ENCODE measurements at places on chromosomes 2 and 18.

GRCh38 chr2:214593727-214594126 is 182.9 kb downstream of the VWC2L start:
- no peak for DNase-seq

DNA sequence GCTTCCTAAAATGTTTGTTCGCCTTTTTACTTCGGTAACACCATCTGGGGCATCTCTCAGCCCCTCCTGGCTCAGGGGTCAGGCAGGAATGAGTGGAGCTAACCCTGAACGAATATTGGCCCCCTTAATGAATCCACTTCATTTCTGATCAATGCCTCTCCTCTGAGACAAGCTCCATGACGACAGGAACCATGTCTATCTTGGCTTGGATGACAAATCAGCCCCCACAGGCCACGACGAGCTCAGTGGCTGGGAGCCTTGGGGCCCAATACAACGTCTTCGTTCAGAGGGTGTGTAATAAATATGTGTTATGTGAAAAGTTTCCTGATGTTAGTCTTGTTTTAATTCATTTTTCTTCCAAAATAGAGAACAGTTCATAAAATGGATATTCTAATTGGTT is 133.0 kb downstream of the COL6A3 start:
- no peak for DNase-seq

GRCh38 chr18:23239885-23240608 is 104.8 kb downstream of the CABLES1 start:
- DNase-seq: no peak

GRCh38 chr2:5394223-5394622 is 298.0 kb upstream of the SOX11 start:
- DNase-seq: no peak

- no peak for DNase-seq
Measured at GRCh38 chr2:231093933-231094332, 30.9 kb downstream of the HTR2B start.

GRCh38 chr2:178886006-178886405 is 78.8 kb upstream of the TTN start:
- DNase-seq: no peak

- DNase-seq: no peak
Measured at GRCh38 chr2:30224151-30224550, 7.2 kb upstream of the LBH start.

GRCh38 chr2:132566379-132566778 is 103.6 kb downstream of the LYPD1 start:
- DNase-seq: no peak

- no peak for DNase-seq
Measured at GRCh38 chr18:51137026-51137729, 60.3 kb downstream of the MEX3C start.

DNA sequence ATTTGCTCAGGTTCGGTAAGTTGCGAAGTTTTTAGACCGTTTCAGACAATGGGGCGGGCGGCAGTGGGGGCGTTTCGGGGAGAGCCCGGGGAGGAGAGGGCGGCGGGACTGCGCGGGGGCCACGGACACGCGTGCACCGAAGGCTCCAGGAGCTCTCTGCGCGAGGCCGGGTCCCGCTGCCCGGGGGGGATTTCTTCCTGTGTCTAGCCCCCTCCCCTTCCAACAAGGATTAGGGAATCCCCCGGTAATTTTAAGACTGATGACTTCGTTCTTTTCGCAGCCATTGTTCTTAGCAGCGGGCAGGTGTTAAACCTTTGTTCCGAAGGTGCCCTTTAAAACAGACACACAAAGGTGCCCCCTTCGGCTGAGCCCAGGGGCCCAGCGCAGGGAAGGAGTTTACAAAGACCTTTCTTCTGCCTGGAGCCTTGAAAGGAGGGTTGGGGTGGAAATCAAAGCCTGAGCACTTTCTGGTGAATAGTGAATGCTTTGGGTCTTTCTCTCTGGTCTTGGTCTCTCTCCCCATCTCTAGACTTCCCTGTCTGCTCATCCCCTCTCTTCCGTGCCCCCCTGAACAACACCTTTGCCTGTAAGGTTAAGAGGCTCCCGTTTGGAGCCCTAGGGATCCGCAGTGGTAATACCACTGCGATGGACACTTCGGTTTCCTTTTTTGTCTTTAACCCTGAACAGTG is 2.1 kb downstream of the TRIB2 start:
- DNase-seq: peak; percentile 46

DNA sequence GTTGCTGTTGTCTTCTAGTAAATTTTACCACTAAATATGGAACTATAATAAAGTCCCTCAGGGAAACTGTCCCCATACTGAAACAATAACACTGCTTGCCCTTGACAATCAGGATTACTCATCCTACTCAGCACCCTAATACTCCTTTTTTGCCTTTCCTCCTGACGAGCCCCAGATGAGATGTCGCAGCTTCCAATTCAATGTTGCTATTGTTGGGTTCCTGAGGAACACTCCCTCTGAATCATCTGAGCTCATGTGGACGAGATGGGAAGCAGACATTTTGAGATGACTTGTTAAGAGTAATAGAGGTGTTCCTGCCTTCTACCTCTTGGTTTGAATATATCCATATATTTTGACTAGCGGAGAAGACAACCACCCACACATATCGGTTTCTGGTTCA is 187.8 kb upstream of the FAM98A start:
- no peak for DNase-seq

- no peak for DNase-seq
Measured at GRCh38 chr18:35511833-35512232, 14.1 kb upstream of the INO80C start.

DNA sequence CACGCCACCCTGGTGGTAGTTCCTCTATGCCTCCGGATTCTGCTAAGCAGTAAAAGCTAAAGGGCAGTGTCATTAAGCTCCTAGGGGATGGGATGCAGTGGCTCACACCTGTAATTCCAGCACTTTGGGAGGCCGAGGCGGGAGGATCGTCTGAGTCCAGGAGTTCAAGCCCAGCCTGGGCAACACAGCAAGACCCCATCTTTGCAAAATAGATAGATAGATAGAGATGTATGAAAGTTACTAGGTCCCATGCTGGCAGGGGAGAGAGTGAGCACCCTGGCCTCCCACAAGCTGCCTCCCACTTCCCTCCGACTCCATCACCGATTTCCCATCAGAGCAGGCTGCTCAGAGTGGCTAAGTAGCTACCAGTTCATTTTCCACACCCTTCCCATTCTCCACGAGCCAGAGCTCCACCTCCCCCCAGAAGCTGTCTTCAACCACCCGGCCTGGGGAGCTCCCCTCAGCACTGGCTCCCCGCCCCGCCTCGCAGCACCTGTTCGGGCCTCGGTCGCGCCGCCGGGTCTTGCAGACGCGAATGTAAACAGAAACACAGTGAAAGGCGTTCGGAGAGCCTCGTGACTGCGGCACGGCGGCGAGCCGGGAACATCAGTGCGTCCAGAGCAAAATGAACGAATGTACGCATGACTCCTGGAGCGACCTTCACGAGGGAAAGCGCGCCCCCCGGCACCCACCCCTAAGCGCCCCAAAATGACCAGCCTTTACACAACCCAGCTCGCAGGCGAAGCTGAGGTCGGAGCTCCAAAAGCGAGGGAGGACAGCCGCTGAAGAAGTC is 598 bp upstream of the CEP68 start:
- DNase-seq: no peak

DNA sequence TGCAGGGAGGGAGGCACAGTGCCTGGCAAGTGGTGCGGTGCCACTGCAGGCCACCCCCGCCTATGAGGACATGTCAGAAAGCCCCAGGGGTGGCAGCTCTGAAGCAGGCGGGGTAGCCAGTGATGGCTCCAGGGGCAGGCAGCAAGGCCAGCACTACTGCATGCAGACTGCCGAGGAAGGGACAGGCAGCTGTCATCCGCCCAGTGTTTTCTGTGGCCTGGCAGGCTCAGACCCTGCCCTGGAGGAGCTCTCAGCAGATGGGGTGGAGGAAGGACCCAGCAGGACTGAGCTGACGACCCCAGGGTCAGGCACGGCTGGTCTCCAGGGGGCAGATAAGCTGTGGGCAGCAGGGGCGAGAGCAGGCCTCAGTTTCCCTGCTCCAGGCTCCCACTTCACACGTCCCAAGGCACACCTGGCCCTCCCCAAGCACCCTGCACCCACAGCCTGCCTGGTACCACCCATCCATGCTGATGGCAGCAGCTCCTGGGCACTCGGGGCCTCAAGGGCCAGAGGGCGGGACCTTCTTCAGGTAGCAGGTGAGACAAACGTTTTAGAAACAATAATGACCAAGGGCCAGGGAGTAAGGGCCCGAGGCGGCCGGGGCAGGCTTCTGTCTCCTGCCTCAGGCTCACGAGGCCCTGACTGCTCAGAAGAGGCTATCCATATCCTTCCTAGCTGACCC is 48.5 kb downstream of the HS6ST1 start:
- no peak for DNase-seq

DNA sequence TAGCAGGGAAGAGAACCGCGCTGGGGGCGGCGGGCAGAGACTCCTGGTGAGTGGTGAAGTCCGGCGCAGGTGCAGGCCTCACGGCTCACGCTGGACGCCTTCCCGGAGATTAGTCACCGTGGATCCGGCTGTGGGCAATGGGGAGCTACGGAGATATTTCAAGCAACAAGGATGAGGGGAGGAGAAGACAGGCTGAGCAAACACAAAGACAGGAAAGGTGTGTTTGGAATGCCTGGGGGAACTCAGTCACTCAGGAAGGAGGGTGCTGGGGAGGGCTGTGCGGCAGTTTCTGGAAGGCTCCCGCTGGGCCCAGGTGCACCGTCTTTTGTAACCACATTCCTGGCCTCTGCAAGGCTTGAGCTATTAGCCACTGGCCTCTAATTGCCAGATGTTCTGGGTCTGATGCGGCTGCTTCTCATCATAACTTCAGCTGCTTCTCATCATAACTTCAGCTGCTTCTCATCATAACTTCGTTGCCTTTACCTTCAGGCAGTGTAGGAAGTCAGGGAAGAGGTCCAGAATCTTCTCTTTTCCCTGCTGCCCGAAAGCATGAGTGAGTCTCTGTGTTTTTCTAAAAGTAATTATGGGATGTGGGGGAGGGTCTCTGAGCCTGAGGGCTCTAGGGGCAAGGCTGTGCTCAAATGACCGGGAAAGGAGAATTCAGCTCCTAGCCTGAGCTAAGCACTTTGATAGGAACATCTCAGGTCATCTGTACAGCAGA is 118.9 kb downstream of the PXDN start:
- DNase-seq: no peak

DNA sequence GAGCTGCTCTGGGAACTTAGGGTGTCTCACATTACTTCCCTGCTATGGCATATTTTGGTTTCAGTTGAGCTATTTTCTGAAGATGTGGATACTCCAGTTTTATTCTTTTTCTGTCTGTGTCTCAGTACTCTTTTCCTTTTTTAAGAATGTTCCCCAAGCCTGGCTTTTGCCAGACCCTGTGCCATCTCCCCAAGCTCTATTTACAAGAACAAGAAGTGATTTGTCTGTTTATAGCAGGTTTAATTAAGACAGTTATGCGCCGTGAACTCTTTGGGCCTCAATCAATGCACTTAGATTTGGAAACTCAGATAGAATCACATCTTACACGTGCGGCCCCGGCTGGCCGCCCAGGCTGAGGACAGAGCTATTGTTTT is 8.9 kb upstream of the SATB2 start:
- no peak for DNase-seq

DNA sequence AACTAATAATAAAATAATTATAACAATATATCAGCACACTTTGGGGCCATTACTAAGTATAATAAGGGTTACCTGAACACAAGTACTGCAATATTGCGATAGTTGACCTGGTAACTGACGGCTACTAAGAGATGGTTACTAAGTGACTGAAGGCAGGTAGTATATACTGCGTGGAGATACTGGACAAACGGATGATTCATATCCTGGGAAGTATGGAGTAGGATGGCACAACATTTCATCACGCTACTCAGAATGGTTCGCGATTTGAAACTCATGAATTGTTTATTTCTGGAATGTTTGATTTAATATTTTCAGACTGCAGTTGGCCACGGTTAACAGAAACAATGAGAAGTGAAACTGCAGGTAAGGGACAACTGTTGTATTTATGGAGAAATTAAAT is 39.5 kb upstream of the FLACC1 start:
- no peak for DNase-seq

GRCh38 chr2:166382448-166382847 is 6.7 kb upstream of the SCN9A start:
- no peak for DNase-seq

GRCh38 chr2:150284116-150284515 is 203.4 kb downstream of the RND3 start:
- no peak for DNase-seq

GRCh38 chr18:44580159-44580558 is 100.5 kb upstream of the SETBP1 start:
- no peak for DNase-seq

DNA sequence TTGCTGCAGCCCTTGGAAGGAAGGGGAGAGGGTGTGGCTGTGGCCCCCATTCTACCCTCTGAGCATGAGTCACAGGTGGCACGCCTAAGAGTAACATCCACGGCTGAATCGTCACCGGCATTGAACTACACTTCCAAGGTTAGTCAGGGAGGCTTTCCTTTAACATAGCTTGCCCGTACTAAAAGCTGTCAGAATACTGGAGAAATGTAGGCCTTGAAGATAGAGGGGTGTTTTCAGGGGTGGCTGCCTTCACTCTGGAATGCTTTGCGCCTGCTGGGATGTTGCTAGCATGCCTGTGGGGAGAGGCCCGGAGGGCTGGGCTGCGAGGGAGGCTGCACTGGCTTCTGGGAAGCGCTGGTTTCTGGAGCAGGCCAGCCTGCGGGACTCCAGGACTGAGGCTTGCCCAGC is 333.7 kb downstream of the AGAP1 start:
- DNase-seq: no peak

GRCh38 chr2:84836215-84836614 is 44.7 kb downstream of the TRABD2A start:
- DNase-seq: no peak

DNA sequence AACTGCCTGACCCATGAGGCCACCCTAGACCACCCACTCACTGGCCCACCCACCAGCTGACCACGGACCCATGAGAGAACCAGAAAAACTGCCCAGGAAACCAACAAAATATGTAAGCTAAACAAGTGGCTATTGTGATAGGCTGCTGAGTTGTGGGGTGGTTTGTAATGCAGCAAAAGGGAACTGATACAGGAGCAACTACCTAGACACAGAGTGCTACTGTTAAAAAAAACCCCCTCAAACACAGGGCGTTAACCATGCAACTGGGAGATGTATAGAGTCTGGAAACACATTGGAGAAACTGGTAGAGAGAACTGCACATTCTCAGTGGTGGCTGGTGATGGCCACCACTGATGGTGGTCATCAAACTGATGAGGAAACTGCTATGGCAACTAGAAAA is 206.3 kb upstream of the GYPC start:
- DNase-seq: no peak

GRCh38 chr2:98743835-98744234 is 12.9 kb upstream of the MGAT4A start:
- no peak for DNase-seq

DNA sequence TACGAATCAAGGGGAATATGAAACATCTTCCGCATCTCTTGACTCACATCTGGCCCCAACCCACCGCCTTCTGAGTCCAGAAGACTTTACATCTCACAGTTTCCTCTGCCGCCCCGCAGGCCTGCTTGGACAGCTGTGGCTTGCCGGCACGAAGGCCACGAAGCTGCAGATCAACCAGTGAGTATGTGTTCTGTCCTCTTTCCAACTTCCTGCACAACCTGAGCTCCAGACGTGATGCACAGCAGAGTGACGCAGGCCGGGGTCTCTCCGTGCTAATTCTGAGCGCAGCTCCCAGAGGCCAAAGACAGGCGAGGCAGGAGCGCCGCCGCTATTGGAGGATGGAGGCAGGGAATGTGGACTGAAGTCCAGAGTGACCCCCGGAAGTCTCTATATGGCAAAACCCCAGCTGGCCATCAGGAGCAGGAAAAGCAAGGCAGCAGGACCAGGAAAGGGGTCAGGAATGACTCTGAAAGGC is 93.5 kb downstream of the ZCCHC2 start:
- DNase-seq: no peak

Data from activated CD4-positive, alpha-beta T cell treated with anti-CD3 and anti-CD28 coated beads for 4 hours (primary cell).